ENCODE measurements at places on chromosomes 4 and X.

GRCh38 chr4:161442921-161443320 is 720.9 kb downstream of the FSTL5 start:
- DNase-seq, result no peak

DNA sequence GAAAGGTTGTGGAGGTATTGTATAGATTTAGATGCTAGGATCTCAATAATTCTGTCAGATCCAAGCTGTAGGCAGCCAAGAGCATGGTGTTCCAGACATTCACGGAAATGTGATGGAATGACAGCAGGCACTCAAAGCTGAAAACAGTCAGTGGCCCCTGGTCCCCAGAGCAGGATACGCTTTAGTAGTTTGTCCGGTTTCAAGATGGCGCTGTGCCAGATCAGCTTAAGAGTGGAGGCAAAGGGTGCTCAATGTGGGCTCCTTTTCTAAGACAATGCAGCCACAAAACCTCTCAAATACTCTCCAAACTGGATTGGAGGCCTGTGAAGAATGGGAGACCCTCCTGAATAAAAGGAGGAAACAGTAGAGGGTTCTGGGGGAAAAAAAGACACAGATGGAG is 291.2 kb upstream of the HS3ST1 start:
- DNase-seq, result no peak

GRCh38 chr4:123064390-123064789 is 142.0 kb upstream of the NUDT6 start:
- DNase-seq, result no peak

GRCh38 chr4:168480931-168481611 is 779 bp upstream of the DDX60L start:
- DNase-seq, result no peak

DNA sequence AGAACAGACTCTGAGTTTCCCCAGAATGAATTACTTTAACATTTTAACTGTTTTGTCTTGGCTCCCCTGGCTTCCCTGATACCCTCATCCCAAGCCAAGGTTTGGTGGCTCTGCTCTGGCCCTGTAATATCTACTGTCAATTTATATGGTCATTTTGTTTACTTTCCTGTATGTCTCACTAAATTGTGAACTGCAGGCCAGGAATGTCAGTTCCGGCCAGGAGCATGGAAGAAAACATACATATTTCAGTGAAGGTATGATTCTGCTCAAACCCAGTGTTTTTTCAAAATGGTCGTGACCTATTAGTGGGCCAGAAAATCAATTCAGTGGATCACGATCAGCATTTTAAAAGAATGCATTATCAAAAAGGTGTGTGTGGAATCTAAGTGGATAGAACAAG is 1.2 kb downstream of the RPGR start:
- DNase-seq, result no peak

GRCh38 chr4:105145156-105145902 is 1.3 kb upstream of the TET2 start:
- no peak for DNase-seq

DNA sequence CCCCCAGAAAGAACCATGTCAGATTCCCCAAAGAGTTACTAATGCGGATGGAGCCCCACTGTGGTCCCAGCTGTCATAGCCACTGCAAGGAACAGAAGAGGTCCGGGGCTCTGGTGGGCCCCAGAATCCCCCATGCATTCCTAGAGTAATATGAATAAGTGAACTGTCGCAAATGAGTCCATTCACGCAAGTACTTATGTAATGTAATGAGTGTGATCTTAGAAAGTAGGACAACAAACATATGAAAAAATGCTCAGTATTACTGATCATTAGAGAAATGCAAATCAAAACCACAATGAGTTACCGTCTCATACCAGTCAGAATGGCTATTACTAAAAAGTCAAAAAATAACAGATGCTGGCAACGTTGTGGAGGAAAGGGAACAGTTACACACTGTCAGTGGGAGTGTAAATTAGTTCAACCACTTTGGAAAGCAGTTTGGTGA is 141.5 kb upstream of the RBPJ start:
- no peak for DNase-seq

- no peak for DNase-seq
These were observed 123.2 kb upstream of the LNX1 start for GRCh38 chr4:53714236-53715140.

DNA sequence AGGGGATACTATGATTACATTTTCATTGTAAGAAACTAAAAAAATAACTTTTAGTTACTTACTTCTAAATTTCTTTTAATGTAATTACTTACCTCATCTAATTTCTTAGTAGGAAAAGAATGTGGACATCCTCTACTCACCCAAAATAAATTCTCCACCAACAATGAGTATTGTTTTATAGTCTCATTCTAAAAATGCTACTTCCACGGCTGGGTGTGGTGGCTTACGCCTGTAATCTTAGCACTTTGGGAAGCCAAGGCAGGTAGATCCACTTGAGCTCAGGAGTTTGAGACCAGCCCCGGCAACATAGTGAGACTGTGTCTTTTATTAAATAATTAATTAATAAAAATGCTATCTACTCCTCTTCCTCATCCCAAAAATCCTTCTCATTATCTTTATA is 99.8 kb downstream of the PPA2 start:
- no peak for DNase-seq

DNA sequence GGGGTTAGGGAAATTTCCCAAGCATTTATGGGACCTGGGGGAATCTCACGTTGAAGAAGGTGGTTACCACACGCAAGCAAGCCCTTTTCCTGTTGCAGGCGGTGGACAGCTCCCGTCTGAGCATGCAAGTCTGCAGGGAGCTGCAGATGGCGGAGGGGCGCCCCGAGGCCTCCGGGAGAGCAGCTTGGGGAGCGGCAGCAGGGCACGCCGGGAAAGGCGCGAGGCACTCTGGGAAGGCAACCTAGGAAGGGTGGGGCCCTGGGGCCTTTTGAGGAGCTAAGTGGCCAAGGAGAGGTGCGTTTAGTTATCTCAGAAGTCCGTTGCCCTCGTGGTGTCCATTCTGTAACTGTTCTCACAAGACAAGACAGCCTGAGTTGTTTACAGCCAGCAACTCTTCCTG is 57.0 kb upstream of the SLC25A4 start:
- DNase-seq, result no peak

DNA sequence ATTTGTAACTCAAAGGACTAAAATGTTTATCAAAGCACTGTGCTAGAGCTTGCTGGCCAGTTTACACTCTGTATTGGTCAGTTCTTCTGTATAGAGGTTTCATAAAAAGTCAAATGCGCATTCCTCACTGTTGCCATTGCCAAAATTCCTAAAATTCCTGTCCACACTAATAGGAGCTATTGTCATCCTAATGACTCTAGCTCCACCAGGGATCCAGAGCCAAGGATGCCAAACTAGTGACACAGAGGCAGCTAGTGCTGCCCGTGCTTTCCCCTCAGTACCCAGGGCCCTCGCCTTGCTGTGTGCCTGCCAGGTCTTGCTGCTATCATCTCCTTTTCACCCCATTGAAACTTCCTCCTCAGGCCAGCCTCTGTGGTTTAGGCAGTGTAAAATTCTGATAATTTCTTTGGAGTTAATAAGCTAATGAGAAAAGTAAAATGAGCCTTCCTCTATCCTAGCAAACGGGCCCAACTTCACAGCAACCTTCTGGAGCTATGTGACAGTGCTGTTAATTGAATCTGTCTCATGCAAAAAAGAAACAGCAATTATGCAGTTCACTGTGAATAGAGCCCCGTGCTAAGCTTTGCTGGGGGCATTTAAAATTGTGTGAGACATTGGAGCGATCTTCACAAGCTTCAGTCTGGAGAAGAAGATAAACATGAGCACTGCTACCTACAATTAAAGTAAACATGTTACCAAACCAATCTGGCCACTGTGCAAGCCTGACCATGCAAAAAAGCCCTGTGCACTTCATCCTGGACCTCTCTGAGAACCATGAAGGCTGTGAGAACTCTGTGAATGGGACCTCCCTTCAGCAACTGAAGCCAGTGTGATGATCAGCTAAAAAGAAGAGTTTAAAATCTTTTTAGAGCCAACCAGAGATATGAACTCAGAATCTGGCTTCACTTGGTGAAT is 43.1 kb upstream of the FGF2 start:
- no peak for DNase-seq

DNA sequence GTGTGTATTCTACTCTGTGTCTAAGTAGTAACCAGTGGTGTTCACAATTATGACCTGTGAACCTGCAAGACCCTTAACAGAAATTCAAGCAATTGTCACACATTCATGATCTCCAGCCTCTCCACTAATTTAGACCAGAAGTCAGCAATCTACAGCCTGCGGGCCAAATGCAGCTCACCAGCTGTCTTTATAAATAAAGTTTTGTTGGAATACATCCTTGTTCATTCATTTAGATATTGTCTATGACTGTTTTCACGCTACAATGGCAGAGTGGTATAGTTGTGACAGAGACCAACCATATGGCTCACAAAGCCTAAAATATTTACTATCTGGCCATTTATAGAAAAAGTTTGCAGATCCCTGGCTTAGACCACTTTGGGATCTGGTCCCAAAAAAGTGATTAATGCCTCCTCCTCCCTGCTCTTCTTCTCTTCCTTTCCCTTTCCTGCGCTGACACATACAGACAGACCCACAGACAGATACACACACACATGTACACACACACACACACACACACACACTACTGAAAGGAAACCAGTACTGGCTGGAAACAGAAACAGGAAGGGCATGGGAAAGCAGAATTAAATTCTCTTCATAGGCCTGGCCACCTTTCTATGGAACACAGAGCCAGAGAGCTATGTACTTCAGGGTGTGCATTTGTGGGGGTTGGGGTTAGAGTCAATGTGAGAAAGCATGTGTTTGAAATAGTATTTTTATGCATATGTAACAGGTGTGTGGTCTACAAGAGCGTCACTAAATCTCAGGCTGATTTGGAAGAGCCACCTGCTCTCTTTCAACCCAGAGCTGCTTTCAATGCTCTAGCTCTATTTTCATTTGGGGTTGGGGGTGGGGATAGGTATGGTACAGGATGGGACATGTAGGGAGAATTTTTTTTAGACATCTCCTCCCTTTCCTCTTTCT is 49.7 kb upstream of the TMEM164 start:
- DNase-seq, result no peak

DNA sequence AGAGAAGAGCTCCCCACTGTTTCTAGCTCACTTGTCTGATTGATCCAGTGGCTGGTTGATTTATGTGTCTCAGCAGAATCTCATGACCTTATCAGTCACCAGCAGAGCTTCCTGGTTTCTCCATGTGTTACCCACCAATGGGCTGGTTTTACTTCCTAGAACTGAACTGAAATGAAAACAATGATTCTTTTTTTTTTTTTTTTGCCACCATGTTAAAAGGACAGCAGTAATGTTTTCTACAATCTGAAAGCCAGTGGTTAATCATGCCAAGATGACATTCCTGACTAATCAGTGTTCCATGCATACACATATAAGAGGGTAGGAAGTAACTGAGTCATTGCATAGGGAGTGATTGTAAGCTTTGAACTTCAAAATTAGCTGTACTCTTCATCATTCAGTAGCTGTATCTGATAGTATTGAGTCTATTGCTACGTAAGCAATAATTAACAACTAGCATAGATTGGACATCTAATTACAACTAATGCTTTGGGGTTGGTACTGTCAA is 67.7 kb downstream of the SLC4A4 start:
- DNase-seq, result no peak

- DNase-seq, result no peak
These were observed 26.7 kb upstream of the STOX2 start for GRCh38 chr4:183878251-183878970.

DNA sequence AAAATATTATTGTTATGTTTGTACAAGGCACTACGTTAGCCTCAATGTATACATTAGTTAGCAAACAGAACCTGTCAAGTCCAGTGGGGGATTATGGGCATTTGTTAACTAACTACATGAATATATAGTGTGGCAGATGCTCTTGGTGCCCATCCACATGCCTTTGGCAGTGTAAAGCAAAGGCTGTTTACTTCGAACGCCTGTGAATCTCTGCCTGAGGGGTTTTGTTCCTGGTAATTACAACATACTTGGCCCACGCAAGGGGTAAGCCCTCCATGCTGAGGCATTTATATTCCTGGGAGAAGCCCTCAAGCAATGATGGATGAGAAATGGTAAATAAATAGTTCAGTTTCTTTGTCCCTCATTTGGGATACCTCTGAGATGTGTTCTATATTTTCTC is 119.7 kb downstream of the IL1RAPL1 start:
- no peak for DNase-seq

DNA sequence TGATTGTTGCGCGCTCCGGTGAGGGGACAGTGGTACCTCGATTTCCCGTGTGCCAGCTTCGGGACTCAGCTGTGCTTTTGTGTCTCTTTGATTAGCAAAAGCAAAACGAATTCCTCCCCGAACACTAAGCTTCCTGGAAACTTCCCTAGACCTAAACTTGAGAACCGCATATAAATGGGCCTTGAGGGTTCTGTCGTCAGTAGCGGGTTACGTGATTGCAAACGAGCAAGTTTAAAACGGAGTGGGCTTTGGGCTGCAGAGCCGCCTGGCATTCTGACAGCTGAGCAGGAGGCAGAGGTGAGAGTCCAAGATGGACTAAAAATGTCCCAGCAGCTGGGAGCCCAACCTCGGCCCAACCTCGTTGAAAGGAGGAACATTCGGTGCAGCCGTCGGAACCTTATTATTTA is 1.2 kb upstream of the TAPT1 start:
- no peak for DNase-seq

GRCh38 chr4:100414016-100414790 is 103.6 kb downstream of the EMCN start:
- no peak for DNase-seq

GRCh38 chr4:142660728-142661127 is 185.4 kb downstream of the INPP4B start:
- DNase-seq, result no peak
